ENCODE measurements at places on chromosomes 12 and 14.

- peak; percentile 28 for DNase-seq
Observed at GRCh38 chr14:105069871-105070759, 4.9 kb upstream of the GPR132 start.

GRCh38 chr14:98160901-98161300 is 1111.1 kb downstream of the BCL11B start:
- no peak for DNase-seq

DNA sequence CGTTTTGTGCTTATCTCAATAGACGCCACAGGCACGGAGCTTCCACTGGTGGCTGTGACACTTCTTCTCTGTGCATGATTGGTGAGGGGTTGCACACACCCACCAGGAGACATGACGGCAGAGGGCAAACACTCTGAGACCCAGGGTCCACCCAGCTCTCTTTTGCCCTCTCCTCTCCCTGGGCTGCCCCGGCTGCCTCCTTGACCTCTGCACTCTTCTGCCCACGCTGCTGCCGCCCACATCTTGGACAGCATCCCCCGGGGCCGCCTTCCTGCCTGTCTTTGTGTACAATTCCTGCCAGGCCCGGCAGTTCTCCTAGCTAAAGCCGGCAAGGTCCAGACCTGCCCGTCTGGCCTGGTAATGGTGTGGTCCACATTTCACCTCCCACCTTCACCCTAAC is 44.7 kb downstream of the DPF3 start:
- DNase-seq, result no peak

- no peak for DNase-seq
Observed at GRCh38 chr12:80714846-80715245, 1.9 kb upstream of the MYF5 start.

DNA sequence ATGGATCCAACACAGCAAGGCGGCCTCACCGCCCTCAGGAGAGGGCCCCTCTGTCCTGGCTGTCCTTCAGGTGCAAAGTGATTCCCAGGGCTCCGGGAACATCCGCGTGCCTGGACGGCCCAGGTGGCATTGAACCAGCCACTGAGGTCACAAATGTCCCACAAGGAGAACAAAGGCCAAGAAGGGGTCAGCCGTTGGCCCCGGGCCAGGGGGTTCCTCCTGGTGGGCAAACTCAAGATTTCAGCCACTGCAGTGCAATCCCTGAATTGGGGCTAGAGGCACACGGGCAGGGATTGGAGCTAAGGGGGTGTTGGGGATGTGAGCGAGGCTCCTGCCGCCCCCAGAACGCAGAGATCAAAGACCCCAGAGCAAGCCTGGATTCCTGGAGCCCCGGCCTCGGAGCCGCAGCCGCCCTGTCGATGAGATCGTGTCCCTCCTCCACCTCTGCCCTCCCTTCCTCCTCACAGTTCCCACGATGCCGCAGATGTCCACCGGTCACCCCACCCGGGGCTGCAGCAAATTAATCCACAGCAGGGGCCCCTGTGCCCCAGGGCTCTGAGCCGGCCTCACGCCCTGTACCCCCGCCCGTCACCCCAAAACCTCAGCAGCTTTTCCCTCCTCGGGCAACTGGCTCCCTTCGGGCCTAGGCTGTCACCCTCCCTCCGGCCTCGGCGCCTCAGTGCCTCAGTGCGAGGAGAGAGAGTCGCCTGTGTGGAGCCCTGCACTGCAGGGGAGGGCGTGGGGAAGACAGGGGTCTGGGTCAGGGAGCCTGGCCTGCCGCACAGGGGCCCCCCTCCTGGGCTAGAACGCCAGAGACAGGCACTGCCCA is 56.7 kb upstream of the GALNT9 start:
- no peak for DNase-seq

GRCh38 chr12:122974892-122975789 is at the start of gene OGFOD2:
TSS of gene OGFOD2 (plus strand) at chr12:122975244. CDS start at chr12:122975252, 8 bp downstream.
- peak; percentile 78 for DNase-seq

DNA sequence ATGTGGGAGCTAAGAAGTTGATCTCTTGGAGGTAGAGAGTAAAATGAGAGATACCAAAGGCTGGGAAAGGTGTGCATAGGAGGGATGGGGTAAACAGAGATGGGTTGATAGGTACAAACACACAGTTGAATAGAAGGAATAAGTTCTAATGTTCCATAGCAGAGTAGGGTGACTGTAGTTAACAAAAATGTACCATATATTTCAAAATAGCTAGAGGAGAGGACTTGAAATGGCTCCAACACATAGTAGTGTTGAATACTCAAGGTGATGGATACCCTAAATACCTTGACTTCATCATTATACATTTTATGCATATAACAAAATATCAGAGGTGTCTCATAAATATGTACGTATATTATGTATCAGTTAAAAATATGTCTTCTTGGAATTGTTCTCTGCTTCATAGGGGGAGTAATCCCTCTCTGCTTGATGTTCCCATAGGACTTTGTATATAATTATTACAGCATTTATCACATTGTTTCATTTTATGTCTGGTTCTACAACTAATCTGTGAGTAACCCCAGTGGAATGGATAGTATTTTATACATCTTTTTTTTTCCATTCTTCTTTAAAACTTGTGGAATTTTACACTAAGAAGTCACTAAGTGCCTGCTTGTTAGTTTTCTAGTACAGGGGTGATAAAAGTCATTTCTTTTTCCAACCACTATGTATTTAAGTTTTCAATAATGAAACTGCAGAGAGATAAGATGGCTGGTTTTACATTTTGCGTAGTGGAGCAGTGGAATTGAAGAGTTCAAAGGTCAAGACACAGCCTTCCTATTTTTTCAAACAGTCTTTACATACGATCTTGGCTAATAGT is 1940.0 kb upstream of the SEL1L start:
- DNase-seq, result no peak

DNA sequence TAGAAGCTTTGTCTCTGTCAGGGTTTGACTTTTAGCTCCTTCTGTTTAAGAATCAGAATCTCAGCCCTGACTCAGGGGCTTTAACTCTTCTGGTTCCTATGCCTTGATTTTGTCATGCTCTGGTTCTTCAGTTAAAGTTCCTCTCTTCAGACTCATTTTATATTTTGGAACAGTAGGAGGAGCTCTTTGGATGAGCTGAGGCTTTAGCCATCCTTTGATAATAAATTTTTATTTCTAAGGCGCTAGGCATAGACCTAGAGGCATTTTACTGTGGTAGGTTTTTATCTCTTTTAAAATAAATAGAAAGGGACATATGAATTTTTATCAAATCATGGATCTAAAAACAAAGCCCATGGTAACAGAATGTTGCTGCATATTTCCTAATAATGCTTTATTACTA is 51.7 kb downstream of the ATP23 start:
- DNase-seq, result no peak

DNA sequence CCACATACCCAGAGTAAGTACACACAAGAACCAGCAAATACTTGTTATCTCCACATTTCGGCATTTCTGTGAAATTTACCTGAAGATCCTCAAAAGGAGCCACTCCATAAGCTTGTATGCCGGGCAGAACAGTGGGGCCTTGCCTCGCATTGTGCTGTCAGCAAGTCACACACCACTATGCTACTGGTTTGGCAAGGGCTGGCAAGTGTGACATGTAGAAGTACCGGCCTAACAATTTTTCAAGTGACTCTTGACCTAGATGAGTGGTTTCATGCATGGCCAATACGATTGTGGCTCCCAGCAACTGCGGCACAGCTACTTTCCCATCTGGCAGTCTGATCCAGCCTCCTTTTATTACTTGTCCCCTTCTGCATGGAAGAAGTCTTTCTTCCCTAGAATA is 69.8 kb downstream of the GAS2L3 start:
- no peak for DNase-seq

GRCh38 chr12:50514526-50515276 is 9.9 kb downstream of the DIP2B start:
- DNase-seq, result no peak

DNA sequence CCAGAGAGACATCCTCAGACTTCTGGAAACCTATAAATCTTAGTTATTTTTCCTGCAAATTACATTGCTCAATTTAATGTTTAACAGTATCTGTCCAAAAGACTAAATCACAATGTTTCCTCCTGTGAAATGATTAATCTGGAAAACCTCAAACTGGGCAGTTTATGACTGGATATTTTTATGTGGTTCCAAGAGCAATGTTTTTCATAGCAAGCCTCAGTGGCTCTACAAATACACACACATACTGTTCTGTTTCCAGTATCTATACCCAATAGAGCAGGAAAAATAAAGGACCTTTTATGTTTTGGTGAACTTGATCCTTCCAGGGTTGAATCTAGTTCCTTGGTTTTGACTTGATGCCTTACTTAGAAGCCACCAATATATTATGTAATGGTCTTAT is 9.2 kb downstream of the NID2 start:
- no peak for DNase-seq

GRCh38 chr12:99769396-99769980 is 121.9 kb downstream of the GARIN6 start:
- DNase-seq, result no peak

DNA sequence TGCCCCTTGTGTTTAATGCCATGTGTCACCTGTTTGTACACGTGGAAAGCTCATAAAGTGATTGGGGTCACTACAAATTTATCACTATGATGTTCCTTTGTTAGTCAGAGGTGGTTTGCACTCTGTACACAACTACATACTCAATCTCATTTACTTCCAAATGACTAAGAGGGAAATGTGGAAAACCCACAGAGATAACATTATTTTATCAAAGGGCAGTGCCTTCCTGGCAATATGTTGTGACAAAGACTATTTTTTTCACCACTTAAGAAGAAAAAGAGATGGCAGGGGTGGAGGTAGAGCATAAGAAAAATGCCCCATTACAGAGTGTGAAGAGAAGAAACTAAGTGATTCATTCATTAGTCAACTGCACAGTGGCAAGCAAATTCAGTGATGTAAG is 1064.1 kb upstream of the FLRT2 start:
- no peak for DNase-seq

DNA sequence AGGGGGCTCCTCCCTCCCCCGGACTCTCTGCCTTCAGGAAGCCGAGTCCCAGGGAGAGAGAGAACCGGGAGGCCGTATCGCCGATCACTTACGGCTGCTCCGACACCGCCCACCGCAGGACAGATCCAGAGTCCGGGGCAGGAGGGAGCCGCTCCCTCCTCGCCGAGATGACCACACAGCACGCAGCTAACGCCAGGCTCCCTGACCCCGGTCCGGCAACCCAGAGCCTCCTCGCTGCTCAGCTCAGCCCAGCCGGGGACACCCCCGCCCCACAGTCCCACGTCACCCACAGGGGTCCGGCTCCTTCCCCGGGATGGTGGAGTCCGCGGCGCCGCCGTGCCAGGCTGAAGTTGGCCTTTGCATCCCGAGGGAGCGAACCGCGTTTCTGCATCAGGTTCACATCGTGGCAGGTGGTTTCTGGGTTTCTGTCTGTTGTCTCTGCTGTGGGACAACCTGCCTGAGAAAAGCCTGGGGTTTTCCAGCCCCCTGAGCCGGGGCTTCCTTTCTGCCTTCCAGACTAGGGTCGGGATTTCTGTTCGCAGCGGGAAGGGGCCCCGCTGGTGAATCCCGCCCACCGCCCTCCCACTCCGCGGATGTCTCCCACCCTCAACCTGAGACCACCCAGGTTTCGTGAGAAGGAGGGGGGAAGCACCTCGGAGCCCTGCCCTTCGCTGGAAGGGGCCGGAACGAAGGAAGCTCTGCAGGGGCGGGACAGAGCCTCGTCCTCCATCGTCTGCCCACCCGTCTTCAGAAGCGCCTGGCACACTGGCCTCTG is 61.2 kb downstream of the NOC4L start:
- DNase-seq, result no peak

GRCh38 chr14:95146079-95146771 is 11.1 kb downstream of the DICER1 start:
- no peak for DNase-seq

DNA sequence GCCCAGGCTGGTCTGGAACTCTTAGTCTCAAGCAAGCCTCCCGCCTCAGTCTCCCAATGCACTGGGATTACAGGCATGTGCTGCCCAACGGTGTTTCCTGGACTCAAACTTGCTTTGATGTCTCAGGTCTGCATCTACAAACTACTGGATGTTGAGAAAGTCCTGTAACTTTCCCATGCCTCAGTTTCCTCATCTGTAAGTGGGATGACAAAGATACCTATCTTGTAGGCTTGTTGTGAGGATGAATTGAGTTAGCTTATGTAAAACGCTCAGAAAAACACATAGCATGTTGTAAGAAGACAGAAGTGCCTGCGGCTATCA is 63.6 kb upstream of the NUDT4 start:
- DNase-seq, result no peak

DNA sequence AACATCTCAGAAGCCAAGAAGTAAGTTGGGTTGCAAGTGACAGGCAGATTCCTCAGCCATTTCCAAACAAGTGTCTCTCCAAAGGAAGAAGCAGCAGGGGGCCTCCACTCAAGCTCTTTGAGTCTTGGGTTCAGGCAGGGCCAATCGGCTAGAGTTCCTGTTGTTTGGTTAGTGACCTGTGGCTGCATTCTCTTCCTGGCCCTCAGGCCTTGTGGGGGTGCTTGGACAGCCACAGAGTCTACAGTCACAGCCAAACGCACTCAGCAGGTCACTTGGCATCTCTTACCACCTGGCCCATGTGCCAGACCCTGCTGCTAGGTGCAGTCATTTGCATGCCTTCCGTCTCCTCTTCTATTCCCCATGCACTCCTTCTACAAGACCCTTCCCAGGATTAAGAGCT is 353.9 kb downstream of the GRIN2B start:
- no peak for DNase-seq

DNA sequence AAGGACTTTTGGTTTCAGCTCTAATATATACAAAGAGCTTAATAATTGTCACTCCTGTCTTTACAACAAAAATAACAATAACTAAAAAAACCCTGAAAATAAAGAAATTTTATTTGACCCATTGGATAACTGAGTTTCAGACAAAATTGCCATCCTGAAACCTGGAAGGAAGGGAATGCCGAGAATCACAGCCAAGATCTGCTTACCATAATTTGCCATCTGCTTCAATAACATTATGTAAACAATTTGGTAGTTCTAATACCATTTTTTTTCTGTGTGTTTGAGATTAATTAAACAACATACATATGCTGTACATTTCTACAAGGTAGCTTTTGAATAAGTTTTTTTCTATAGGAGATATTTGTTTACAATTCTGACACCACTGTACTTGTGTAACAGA is 596.3 kb upstream of the MGAT4C start:
- DNase-seq, result no peak

GRCh38 chr12:108649126-108649525 is 15.4 kb upstream of the SELPLG start:
- no peak for DNase-seq

GRCh38 chr12:64550755-64551154 is 59.5 kb upstream of the RASSF3 start:
- no peak for DNase-seq

- DNase-seq, result no peak
Observed at GRCh38 chr12:76457010-76457409, 102.6 kb downstream of the OSBPL8 start.
